ENCODE measurements at places on chromosomes 7 and 10.

GRCh38 chr10:6208799-6209235 lies 6.1 kb downstream of the PFKFB3 start:
- DNase-seq, result no peak

DNA sequence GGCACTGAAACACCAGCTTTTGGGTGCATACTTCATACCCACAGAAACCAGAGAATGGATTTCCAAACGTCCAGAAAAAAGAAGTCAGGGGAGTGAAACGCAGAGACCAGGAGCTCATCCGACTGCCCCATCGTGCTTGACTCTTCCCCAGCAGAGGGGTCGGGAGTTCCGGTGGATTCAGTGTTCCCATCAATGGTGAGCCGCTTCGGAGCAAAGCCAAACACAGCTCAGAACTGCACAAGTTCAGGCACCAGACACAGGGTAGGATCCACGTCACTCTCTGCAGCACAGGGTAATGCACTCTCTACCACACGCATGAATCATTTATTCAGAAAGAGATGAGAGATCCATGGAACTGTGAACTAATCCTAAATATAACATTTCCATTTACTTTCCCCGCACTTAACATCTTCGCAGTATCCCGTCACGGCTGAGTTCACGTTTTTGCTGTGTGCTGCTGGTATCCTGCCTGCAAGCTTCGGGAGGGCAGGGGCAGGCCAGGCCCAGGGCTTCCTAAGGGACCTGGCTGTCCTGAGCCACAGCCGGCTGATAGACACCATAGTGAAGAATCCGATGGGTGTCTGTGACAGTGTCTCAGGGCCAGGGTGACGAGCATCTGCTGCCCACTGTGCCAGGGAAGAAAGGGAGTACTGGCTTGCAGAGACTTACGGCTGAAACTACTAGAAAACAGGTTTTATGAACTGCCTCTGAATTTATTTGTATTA lies 545.3 kb downstream of the PTPRN2 start:
- no peak for DNase-seq

- DNase-seq, result no peak
Measured at GRCh38 chr10:16856092-16856491, 38.9 kb upstream of the RSU1 start.

- DNase-seq, result no peak
Measured at GRCh38 chr10:99998889-99999288, 10.9 kb downstream of the DNMBP start.

GRCh38 chr7:16034353-16034752 lies 347.9 kb upstream of the MEOX2 start:
- no peak for DNase-seq

DNA sequence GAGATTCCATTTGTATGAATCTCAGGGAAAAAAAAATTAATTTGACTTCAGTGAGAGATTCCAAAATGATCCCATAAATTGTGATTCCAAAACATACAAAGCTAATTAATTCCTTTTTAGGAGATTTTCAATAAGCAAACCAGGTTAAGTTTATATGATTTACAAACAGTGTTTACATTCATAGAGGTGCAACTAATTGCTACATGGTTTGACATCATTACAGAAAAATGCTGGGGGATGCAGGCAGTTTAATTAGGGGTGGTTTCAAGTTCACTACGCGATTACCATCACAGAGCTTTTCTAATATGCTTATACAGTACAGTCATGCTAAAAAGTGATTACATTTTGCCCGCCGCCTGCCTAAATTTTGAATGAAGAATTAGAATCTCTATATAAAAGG lies 143.2 kb upstream of the MGMT start:
- DNase-seq, result no peak

DNA sequence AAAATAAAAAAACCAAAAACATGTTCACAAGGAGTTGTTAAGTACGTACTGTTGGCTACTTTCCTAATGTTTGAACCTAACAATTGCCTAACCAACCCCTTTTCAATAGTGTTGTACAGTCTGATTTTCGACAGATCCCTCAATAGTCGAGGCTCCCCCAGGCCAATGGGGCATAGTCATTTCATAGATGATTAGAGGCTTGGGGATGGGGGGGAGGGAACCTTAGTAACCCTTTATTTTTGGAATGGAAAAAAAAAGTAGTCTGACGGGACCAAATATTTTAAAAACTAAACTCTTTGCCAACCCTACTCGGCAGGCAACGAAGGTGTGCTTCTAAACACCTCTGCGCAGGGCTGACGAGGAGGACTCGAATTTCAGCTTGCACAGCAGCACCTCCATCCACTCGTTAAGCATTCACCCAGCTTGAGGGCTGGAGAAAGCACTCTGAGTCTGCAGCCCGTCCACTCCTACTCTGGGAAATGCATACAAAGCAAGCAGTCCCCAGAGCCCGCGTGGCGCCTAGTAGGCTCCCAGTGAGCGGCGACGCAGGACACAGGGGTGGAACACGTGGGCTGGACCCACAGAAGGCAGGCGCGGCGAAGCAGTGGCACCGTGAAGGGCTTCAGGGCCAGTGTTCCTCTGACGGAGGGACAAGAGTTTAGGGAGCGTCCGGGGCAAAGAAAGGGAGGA lies 899 bp downstream of the PUS7 start:
- peak; percentile 13 for DNase-seq

- no peak for DNase-seq
Measured at GRCh38 chr7:81285142-81285871, 366.5 kb upstream of the SEMA3C start.

- DNase-seq, result no peak
Measured at GRCh38 chr10:44907556-44907955, 3.6 kb upstream of the TMEM72 start.

GRCh38 chr10:77626266-77626935 lies 11.2 kb downstream of the KCNMA1 start:
- DNase-seq, result peak; percentile 67

DNA sequence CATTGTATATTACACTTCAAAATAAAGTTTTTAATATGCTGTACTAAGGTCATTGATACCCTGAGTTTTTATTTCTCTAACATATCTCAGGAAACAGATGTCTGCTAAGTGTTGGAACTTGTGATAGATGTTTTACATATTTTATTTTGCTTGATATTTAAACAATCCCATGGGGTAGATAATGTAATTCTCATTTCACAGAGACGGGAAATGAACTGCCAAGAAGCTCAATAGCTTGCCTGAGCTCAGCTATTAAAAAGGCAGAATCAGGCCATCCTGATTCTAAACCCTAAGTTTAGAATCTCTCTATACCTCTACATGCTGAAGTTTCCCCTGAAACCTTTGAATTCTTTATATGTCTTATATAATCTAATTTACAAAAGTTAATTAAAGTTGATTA lies 126.3 kb downstream of the LRRC18 start:
- no peak for DNase-seq

DNA sequence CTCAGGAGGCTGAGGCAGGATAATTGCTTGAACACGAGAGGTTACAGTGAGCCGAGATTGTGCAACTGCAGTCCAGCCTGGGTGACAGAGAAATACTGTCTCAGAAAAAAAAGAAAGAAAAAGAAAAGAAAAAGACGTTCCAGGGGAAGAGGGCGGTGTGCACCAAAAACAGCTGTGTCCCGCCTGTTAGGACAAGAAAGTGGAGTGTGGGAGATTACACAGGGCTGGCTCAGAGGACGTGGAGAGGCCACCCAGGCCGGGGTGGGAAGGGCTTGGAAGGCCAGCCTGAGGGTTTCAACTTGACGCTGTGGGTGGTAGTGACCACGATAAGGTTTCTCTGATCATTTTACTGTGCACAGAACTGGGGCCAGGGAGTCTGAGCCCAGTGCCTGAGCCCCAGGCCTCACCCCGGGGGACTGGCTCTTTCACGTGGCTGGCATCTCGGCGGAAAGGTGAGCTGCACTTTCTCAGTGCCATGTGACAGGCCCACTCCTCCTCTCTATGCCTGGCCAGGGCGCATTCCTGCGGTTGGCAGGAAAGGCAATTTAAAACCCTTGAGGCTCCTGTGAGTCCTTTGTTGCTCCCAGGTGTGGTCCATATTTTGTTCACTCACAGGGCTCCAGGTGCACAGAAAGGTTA lies 13.9 kb downstream of the RHBDD2 start:
- peak; percentile 59 for DNase-seq

DNA sequence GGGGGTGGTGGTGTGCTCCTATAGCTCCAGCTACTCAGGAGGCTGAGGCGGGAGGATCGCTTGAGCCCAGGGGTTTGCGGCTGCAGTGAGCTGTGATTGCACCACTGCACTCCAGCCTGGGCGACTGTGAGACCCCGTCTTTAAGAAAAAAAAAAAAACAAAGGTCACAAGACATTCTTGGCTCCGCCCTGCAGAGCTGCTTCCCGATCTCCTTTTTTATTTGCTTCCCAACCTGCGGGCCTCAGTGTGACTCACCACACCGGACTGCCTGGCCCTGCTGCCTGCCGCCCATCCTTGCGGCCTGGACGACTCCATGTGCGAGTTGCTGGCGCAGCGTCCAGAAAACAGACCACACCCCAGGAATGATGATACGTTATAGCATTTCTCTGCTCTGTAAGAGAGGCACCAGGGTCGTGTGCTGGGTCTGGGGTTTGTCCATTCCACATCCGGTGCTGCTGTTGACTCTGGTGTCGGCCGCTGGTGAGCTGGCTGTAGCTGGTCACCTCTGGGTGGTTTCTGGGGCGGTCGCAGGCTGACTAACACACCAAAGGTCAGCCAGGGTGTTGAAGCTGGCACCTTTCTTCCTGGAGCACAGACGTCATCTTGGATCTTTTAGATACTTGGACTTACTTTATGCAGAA lies 123.6 kb downstream of the TCF7L2 start:
- peak; percentile 91 for DNase-seq

GRCh38 chr10:104875561-104875960 lies 234.5 kb downstream of the SORCS3 start:
- DNase-seq, result no peak

All from GM03348 (cell line).